Left lung (tissue), 14 donors: ENCODE measurements at places on chromosomes 5 and 9.

DNA sequence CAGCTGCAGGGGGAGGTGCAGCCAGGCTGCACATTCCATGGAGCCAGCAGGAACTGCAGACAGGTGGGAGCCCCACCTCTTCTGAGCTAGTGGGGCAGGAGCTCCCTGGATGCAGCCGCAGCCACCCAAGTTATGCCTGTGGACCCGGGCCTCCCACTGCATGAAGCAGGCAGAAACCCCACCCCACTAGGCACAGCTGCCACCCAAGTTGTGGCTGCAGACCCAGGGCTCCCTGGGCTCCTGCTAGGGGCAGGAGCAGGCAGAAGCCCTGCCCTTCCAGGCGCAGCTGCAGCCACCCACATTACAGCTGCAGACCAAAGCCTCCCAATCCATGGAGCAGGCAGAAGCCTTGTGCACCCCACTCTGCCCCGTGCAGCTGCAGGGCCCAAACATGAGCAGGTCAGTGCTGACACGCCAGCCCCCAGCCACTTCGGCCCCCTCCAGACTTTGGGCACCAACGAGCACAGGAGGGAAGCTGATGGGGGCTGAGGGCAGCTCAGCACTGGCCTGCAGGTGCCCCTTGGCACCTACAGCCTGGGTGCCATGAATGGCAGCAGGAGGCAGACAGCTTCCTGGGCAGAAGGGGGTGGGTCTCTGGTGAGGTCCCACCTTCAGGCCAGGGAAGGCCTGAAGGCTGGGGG, 106.9 kb downstream of the C9orf50 start:
- no peak for DNase-seq

- DNase-seq: no peak
Measured at GRCh38 chr5:167814040-167814439, 477.4 kb upstream of the WWC1 start.

GRCh38 chr9:124873664-124874063, 11.7 kb downstream of the ARPC5L start:
- peak; percentile 47 for DNase-seq

- no peak for DNase-seq
Measured at GRCh38 chr9:122213102-122213588, 15.6 kb downstream of the LHX6 start.

DNA sequence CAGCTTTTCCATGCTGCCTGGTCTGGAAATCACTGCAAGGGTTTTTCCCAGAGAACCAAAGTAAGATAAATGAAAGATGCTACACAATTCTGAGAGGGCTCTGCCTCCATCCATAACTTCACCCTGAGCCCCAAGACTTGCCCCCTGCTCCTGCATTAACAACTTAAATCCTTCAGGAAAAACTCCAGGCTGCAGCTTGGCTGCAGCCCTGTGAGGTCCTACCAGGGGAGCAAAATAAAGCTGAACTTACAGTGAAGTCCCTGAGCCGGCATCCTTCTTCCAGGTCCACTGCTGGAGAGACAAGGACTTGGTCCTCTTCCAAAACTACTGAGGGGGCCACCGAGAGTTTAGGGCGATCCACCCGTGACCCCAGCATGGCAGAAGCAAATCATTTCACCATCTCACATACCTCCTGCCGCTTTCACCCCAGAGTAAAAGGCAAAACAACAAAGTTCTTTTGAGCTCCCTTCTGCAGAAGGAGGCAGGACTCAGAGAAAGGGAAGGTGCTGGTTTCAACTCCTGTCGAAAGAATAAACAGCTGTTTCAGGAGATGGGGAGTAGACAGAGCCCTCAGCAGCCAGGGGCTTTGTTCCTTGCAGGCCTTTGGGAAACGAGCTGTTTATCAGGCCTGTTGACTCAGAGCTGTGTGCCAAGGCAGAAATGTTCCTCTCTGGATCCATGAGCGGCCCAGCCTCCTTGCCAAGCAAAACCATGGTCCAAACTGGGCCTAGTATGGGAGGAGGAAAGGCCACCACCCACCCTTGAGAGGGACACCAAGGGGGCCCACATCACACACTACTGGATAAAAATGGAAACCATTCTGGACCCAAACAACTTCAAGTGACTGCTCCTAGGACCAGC, 20.6 kb downstream of the GGTA1 start:
- DNase-seq: no peak

DNA sequence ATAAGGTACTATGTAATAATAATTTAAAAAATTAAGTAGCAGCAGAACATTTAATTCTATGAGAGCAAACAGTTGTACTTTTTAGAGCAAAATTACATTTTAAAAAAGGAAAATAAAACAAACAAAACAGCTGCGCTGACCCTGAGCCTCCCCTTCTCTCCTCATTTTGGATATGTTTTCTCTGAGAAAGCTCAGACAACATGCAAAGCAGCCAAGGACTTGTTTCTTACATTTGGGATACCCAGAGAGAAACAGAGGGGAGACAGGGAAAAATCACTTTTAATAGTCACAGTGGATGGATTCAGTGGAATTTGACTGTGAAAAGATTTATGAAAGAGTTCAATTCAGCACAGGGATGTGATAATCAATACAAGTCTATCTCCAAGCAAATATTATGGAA, 299.2 kb downstream of the EBF1 start:
- DNase-seq: no peak

- no peak for DNase-seq
Measured at GRCh38 chr9:78775696-78776295, 478.9 kb downstream of the PSAT1 start.
